ENCODE measurements at places on chromosomes 1 and 21. TPM values are rescaled to one million over a fixed set of nuclear protein-coding genes. Genes with fewer than 3 reads are reported as not detected.
A peak's percentile ranks its signal among the peaks of the same experiment; 100 is the strongest.

DNA sequence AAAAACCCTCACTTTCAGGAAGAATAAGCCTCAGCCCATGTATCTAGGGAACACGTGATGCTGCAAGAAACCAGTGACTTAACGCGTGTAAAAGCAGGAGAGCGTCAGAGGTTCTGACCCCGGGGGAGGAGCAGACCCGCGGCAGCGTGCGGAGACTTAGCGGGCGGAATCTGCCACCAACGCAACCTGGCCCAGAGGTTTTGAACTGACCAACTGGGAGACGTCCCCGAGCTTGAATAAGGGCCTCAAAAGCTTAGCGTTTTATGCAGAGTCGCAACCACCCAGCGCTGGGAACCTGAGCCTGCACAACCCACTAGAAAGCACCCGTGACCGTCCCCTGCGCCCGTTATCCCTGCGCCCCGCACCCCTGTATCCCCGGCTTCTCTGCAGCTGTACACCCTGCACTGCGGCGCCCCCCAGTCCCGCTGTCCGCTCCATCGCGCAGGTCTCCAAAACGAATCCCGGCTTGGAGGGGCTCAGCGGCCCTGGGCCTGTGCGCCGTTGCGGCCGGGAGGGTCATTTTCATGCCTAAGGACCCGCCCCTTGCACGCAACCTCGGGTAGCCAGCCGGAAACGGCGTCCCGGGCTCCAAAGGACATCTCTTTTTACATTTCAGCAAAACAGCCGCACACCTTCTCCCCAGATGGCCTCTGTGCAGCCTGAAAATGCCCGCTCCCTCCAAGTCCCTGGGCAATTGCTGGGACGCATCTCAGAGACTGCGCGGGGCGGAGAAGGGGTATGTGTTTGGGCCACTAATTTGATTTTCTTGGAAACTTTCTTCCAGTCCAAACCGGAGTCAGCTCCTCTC lies 29.4 kb upstream of the TRIM17 start:
- no peak for DNase-seq

DNA sequence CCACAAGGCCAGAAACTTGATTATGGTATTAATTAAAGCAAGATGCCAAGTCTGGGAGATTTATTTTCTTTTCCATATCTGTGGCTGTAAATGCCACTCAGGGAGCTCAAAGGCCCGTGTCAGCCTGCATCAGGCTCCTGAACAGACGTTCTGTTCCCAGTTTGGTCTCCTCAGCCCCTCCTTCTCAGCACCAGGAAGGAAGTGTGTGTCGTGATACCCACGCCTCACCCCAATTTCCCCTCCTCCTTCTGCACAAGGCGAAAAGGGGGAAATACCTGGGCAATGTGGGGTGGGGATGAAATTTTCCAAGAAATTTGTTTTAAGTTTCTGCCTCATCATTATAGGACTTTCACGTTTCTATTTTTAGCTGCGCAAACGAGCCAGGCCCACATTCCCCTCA lies 112.0 kb downstream of the SYF2 start:
- DNase-seq: no peak

DNA sequence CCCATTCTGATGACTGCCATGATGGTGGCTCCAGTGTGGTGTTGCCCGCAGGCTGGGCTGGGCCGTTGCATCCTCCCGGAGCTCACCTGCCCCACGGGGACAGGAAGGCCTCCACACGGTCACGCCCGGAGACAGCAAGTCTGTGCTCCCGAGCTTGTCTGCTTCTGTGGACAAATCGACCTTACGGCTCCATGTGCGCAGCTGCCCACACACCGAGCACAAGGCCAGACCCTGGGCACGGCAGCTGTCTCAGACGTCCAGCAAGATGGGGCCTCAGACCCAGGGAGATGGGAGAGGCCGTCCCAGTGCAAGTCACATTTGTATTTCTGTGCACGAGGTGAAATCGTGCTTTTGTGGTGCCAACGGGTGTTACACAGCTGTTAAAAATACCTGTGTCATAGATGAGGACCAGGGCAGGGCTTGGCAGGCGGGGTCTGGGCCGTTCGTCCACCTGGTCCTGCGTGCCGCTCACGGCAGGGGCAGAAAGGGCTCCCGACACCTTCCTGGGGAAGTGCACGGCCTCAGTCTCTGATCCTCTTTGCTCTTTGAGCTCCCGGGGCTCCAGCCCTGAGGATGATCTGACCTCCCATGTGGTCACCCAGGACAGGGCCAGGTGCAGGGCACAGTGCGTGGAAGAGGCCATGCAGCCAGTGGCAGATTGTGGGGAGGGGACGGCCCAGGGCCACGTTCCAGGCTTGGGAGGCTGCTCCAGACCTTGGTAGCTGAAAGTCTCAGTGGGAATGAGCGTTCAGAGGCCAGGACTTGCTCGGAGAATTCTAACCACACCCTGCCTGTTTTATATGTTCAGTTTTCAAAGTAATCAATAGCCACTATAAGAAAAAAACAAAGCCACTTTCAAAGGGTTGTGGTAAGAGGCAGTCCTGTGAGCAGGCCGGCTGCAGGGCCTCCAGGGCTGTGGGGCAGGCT lies 13.5 kb downstream of the COL6A1 start:
- DNase-seq: peak; percentile 77

NR0B2 gene
- not detected for total RNA-seq

- DNase-seq: no peak
Measured at GRCh38 chr1:156246241-156246780, 1.5 kb downstream of the PAQR6 start.

GRCh38 chr1:194105381-194105780 lies 919.0 kb upstream of the B3GALT2 start:
- no peak for DNase-seq

KRTAP19-1 gene
- total RNA-seq: not detected

DNA sequence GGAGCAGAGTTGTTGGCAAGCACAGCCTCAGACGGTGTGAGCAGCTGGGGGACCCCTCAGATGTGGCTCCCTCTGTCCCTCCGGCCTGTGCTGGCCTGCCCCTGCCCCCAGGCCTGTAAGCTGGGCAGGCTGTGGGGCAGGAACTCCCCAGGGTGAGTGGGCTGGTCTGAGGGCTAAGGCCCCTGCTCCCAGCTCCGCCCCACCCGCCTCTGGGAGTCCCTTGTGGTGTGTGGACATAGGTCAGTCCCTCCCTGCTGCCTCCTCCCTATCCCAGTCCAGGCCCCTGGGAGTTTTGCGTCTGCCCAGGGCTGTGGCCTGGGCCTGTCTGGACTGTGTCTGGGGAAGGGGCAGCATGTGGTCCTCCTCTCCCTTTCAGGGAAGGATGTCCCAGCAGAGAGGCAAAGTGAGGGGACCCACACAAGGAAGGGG lies 3.6 kb upstream of the VWA1 start:
- peak; percentile 84 for DNase-seq
